ENCODE measurements at places on chromosomes 6 and 20.

GRCh38 chr6:41529970-41530369 is 16.2 kb upstream of the FOXP4 start:
- H3K4me3 ChIP-seq: no peak overlapping the region
- H3K27me3 ChIP-seq: peaks cover 91% of the 10 kb centered on the region
- H3K27ac ChIP-seq: no peak overlapping the region
- peaks cover 15% of the 10 kb centered on the region for H3K4me1 ChIP-seq
- H3K36me3 ChIP-seq: no peaks in the 10 kb centered on the region

DNA sequence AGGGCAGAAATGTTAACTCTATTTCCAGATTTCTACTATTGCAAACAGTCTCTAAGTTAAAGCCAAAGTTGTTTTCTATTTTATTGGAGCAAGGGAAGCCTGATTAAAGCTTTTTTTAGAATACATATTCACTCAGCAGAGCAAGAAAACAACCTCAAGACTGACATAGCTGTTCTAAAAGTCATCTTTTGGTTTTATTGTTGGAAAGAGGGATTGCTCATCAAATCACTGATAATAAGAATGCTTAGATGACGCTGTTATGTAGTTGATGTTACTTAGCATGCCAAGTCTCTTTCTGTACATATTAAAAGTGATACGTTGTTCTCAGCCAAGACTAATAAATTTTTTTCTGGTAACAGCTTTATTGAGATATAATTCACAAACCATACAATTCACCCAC is 172.6 kb upstream of the LAMA2 start:
- DNase-seq: no peak
- no peaks in the 10 kb centered on the region for H3K27me3 ChIP-seq
- no peaks in the 10 kb centered on the region for H3K36me3 ChIP-seq
- no peak overlapping the region for H3K27ac ChIP-seq

GRCh38 chr6:157778719-157779118 is 44.3 kb upstream of the SNX9 start:
- no peaks in the 10 kb centered on the region for H3K27me3 ChIP-seq
- no peaks in the 10 kb centered on the region for H3K4me1 ChIP-seq
- no peak overlapping the region for H3K27ac ChIP-seq

- H3K4me3 ChIP-seq: no peak overlapping the region
- no peaks in the 10 kb centered on the region for H3K36me3 ChIP-seq
- peaks cover 10% of the 10 kb centered on the region for H3K4me1 ChIP-seq
- no peak for DNase-seq
Observed at GRCh38 chr20:19232997-19233794, 20.8 kb downstream of the SLC24A3 start.

- H3K4me1 ChIP-seq: peaks cover 5% of the 10 kb centered on the region
- DNase-seq: no peak
- no peak overlapping the region for H3K27ac ChIP-seq
- H3K4me3 ChIP-seq: no peak overlapping the region
- no peaks in the 10 kb centered on the region for H3K36me3 ChIP-seq
Observed at GRCh38 chr6:37922563-37922962, 103.0 kb downstream of the ZFAND3 start.

DNA sequence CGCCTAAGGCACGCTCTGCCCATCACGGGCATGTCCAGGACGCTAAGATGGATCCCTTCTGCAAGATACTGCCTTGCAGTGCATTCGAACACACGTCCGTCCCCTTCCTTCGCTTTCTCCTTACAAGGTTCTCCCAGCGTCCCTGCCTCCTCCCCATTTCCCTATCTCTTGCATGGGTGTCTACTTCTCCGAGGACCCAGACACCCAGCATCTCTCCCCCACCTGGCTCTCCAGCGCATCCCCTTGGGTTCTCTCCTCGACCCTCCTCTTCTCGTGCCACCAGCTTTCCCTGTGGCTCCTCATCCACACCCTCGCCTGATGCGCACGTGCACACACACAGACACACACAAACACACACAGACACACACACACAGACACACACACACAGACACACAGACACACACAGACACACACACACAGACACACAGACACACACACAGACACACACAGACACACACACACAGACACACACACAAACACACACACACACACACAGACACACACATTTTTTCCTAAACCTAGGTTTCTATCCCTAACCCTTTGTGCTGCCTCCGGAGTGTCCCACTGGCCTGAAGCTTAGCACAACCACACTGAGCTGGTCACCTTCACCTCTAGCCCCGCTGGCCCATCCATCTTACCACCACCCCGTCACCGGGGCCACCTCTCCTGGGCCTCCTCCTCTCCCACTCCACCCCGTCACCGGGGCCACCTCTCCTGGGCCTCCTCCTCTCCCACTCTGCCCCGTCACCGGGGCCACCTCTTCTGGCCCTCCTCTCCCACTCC is 31.9 kb downstream of the ANKRD60 start:
- DNase-seq: no peak
- H3K27ac ChIP-seq: no peak overlapping the region
- H3K4me3 ChIP-seq: no peak overlapping the region
- no peaks in the 10 kb centered on the region for H3K4me1 ChIP-seq
- peaks cover 83% of the 10 kb centered on the region for H3K27me3 ChIP-seq

GRCh38 chr20:35523298-35523888 is 6.1 kb downstream of the C20orf173 start:
- no peak overlapping the region for H3K27ac ChIP-seq
- no peak for DNase-seq
- H3K27me3 ChIP-seq: no peaks in the 10 kb centered on the region
- no peak overlapping the region for H3K4me3 ChIP-seq
- no peaks in the 10 kb centered on the region for H3K36me3 ChIP-seq

DNA sequence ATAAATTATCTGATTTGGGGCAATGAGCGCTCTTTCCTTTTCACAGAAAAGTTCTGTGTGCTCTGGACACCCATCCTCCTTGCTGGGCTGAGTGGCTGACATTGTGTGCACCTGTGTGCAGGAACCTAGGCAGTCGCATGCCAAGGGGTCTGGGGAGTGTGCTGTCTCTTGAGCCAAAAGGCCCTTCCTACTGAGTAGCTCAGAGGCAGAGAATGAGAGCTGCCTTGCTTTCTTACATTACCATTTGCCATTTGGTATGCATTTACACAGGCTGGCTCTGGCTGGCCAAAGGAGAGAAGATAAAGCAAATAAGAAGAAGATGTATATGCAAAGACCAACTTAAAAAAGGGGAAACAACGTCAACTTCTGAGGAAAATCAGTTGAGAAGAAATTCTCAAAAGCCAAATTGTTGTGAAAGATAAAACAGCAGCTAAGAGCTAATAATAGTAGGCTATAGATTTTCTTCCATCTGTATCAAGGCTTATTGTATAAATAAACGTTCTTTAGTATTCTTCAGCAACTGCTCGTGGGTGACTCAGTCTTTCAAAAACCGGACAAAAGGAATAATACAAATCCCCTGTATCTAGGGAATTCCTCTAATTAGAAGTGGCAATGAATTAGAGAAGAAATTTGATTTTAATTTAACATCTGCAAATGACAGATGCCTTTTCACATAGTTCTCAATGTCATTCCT is 121.9 kb downstream of the INSM1 start:
- H3K36me3 ChIP-seq: no peaks in the 10 kb centered on the region
- H3K4me1 ChIP-seq: no peaks in the 10 kb centered on the region
- no peak for DNase-seq
- no peak overlapping the region for H3K4me3 ChIP-seq
- no peak overlapping the region for H3K27ac ChIP-seq

DNA sequence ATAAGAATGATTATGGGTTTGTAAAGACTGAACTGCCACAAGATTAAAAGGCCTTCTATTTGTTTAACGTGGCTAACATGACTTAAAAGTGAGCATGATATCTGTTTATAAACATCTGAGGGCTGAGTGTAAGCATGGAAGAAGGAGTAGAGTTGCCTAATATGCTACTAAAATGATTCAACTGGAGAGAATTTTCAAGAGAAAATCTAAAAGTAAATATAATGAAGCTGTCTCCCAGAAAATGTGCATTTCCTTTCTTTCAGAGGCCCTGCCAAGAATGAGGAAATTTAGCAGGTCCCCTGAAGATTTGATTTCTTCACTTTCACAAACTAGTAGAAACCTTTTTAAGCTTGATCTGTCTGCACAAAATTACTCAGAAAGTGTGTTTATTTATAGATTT is 4.2 kb upstream of the EYA4 start:
- H3K27ac ChIP-seq: no peak overlapping the region
- DNase-seq: no peak
- no peaks in the 10 kb centered on the region for H3K27me3 ChIP-seq
- no peaks in the 10 kb centered on the region for H3K36me3 ChIP-seq

DNA sequence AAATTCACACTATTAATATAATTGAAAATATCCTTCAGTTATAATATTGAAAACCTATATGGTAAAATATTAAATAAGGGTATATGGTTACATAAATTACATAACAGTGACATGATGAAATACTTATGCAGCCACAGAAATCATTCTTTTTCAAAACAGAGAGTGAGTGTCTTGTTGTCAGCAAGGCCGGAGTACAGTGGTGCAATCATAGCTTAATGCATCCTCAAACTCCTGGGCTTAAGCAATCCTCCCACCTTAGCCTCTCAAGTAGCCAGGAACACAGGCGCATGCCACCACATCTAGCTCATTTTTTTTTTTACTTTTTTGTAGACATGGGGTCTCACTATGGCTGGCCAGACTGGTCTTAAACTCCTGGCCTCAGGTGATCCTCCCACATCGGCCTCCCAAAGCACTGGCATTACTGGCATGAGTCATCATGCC is 40.4 kb downstream of the FAM8A1 start:
- no peak overlapping the region for H3K4me3 ChIP-seq
- no peak for DNase-seq
- no peak overlapping the region for H3K27ac ChIP-seq
- H3K4me1 ChIP-seq: no peaks in the 10 kb centered on the region
- peaks cover 18% of the 10 kb centered on the region for H3K36me3 ChIP-seq
- no peaks in the 10 kb centered on the region for H3K27me3 ChIP-seq

DNA sequence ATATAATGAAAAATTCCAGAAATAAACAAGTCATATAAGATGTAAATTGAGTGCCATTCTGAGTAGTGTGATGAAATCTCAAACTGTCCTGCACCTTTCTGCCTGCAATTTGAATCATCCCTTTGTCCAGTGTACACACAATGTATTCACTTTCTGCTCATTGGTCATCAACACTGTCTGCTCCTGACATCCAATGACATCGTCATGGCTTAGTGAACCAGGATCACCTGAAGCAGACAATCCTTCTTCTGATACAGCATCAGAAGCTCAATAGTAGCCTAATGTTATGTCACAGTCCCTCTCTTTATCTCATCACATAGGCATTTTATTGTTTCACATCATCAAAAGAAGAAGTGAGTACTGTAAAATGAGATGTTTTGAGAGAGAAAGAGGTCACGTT is 366.3 kb downstream of the RFPL4B start:
- no peaks in the 10 kb centered on the region for H3K36me3 ChIP-seq
- no peak for DNase-seq
- H3K4me3 ChIP-seq: no peak overlapping the region
- H3K4me1 ChIP-seq: no peaks in the 10 kb centered on the region
- H3K27ac ChIP-seq: no peak overlapping the region

- DNase-seq: no peak
- H3K4me1 ChIP-seq: no peaks in the 10 kb centered on the region
- H3K27me3 ChIP-seq: no peaks in the 10 kb centered on the region
- H3K36me3 ChIP-seq: no peaks in the 10 kb centered on the region
Observed at GRCh38 chr6:134324766-134325165, 6.9 kb upstream of the SGK1 start.

DNA sequence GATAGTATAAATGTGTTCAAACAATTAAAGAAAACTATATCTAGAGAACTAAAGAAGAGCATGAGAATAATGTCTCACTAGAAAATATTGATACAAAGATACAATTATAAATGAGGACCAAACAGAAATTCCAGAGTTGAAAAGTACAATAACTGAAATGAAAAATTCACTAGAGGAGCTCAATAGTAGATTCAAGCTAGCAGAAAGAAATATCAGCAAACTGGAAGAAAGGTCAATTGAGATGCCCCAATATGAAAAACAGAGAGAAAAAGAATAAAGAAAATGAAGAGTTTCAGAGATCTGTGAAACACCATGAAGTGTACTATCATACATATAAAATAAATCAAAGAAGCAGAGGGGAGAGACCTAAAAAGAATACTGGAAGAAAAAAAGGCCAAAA is 18.0 kb upstream of the BRPF3 start:
- no peaks in the 10 kb centered on the region for H3K27me3 ChIP-seq
- no peak for DNase-seq
- no peaks in the 10 kb centered on the region for H3K36me3 ChIP-seq
- H3K4me3 ChIP-seq: no peak overlapping the region
- no peak overlapping the region for H3K27ac ChIP-seq

- no peaks in the 10 kb centered on the region for H3K27me3 ChIP-seq
- no peak overlapping the region for H3K4me3 ChIP-seq
- peaks cover 12% of the 10 kb centered on the region for H3K4me1 ChIP-seq
- H3K36me3 ChIP-seq: no peaks in the 10 kb centered on the region
Observed at GRCh38 chr20:3935956-3936340, 46.8 kb downstream of the PANK2 start.

- no peak overlapping the region for H3K4me3 ChIP-seq
- H3K4me1 ChIP-seq: no peaks in the 10 kb centered on the region
- peak; percentile 69 for DNase-seq
- no peaks in the 10 kb centered on the region for H3K36me3 ChIP-seq
- H3K27ac ChIP-seq: no peak overlapping the region
Observed at GRCh38 chr6:152642578-152643375, 5.6 kb upstream of the SYNE1 start.

DNA sequence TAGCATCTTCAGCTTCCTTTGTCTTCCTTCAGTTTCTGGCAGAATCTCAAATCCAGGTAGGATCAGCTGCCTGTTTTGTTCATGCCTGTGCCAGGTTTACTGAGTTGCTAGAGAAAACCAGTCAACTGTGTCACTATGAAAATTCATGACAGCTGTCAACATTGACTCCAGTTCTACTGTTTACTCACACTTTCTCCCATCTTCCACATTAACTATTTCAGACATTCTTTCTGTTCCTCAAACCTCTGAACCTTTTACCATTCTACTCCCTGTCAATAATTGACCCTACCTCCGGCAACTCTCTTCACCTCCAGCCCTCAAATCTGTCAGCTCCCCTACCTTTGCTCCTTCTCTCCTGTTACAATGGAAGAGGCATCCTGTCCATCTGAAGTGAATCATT is 8.5 kb downstream of the ENPP4 start:
- no peak overlapping the region for H3K4me3 ChIP-seq
- no peak overlapping the region for H3K27ac ChIP-seq
- H3K4me1 ChIP-seq: no peaks in the 10 kb centered on the region

- H3K4me1 ChIP-seq: no peaks in the 10 kb centered on the region
- H3K4me3 ChIP-seq: no peak overlapping the region
- DNase-seq: no peak
- H3K27me3 ChIP-seq: no peaks in the 10 kb centered on the region
Observed at GRCh38 chr20:10714236-10714975, 40.6 kb upstream of the JAG1 start.

GRCh38 chr20:62984666-62985443 is 21.9 kb downstream of the BHLHE23 start:
- peaks cover 85% of the 10 kb centered on the region for H3K27me3 ChIP-seq
- peak; percentile 24 for DNase-seq
- H3K4me1 ChIP-seq: 0 out of 2 replicates have a peak, but pooled peaks cover 6% of the 10 kb centered on the region
- H3K4me3 ChIP-seq: no peak overlapping the region
- H3K36me3 ChIP-seq: no peaks in the 10 kb centered on the region
